ENCODE measurements at places on chromosomes 16 and 17.

GRCh38 chr16:81537721-81538561 lies 93.3 kb downstream of the CMIP start:
- DNase-seq, result no peak

GRCh38 chr16:65446427-65446826 lies 324.6 kb upstream of the CDH11 start:
- no peak for DNase-seq

GRCh38 chr16:6209355-6209930 lies 1111.8 kb upstream of the EEF2KMT start:
- no peak for DNase-seq

GRCh38 chr16:8519179-8519578 lies 71.1 kb downstream of the TMEM114 start:
- no peak for DNase-seq

DNA sequence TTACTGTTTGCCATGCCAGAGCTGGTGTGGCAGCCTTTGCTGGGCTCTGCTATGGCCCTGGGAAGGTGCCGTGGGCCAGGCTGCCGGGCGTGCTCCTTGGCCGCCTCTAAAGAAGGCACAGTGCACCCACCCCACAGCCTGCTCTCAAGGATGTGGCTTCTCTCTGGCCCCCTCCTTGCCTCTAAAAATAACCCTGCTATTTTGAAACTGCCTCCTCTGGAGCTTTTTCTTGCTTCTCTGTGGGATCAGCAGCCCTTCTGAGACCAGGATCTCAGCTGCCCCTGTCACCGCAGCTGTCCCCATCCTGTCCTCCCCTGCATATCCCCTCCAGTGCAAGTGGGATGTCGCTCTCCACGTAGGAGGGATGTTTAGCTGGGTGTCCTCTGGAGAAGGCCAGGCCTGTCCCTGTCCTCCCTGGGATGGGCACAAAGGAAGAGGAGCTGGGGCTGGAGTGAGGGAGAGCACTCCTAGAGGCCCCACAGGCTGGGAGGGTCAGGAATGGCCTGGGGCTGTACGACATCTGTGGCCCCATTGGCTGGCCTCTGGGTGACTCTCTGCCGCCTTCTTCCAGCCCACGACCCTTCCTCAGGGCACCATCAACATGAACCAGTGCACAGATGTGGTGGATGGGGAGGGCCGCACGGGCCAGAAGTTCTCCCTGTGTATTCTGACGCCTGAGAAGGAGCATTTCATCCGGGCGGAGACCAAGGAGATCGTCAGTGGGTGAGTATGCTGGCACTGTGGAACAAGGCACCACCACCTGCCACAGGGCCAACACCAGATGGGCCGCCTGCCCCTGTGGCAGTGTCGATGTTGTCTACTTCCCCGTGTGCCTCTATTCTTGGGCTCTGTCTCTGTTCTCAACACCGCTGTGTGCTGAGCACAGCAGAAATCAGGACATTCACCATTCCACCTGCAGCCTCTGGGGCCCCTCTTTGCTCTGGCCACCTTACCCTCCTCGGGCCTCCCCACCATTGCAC lies 79.7 kb downstream of the PLD6 start:
- DNase-seq, result no peak

GRCh38 chr17:13729466-13730134 lies 127.9 kb upstream of the HS3ST3A1 start:
- no peak for DNase-seq

GRCh38 chr16:71669926-71670536 lies 44.0 kb downstream of the MARVELD3 start:
- DNase-seq, result no peak

DNA sequence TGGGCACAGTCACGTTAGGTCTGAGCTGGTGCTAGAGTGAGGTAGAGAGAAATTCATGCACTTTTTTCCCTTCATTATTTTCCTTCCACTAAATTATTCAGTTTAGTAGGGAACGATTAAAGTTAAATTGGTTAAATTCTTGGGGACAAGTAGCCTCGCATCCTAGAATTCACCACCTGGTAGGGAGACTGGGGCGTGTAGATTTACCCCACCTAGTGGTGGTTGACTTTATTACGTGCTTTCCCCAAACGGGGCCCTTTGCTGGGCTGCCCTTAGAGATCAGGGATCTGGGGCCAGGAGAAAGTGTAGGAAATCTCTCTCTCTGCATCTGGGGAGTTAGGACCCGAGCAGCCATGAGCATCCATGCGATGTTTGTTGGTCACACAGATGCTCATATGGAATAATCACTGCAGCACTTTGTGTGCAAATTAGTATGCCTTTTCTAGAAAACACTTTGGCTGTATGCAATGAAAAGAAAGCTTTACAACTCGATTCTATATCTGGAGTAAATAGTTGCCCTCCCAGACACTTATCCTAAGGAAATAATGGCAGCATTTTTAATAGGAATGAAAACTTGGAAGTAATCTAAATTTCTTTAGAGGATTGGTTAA lies 107.0 kb downstream of the PLCG2 start:
- no peak for DNase-seq

GRCh38 chr17:79830763-79831264 lies 8.4 kb downstream of the CBX4 start:
- no peak for DNase-seq

DNA sequence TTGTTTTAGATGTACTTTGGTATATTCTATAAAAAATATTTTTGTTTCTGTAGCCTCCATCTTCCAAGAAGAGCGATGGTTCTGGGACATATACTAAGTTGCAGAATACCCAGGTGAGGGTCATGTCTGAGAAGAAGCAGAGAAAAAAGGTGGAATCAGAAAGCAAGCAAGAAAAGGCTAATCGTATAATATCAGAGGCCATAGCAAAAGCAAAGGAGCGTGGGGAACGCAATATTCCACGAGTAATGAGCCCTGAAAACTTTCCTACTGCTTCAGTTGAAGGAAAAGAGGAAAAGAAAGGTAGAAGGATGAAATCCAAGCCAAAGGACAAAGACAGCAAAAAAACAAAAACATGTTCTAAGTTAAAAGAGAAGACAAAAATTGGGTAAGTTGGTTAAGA lies 154.6 kb downstream of the CHD9 start:
- no peak for DNase-seq

DNA sequence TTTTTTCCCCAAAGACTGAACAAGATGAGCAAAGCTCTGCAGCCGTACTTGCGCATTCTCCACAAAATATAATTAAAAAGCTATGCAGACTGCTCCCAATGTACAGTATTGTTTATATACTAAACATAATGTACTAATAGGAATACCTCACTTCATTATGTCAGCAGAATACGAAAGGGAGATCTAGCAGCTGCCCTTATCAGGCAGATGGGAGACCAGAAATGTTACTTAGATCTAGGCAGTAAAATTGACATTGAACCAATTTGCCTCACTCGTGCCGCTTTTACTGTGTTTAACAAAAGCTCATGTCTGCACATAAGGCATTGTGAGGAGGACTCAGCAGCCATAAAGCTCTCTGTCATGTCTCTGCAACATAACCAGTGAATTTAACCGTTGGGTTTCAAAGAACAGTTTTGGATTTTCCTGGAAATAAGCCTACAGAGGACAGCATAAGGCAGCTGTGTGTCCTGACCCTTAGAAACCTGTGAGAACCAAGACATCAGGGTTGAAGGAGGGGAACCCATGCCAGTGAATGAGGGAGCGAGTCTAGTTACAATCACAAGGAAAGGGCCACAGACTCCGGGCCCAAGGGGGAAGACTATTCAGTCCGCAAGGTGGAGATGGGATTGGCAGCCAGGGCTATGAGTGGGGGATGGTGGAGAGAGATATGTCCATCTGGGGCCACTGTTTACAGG lies 71.4 kb downstream of the GNAO1 start:
- DNase-seq, result no peak

Data from left renal cortex interstitium (tissue), 4 donors.